ENCODE measurements at places on chromosomes 2 and 18.
A peak's percentile ranks its signal among the peaks of the same experiment; 100 is the strongest.

DNA sequence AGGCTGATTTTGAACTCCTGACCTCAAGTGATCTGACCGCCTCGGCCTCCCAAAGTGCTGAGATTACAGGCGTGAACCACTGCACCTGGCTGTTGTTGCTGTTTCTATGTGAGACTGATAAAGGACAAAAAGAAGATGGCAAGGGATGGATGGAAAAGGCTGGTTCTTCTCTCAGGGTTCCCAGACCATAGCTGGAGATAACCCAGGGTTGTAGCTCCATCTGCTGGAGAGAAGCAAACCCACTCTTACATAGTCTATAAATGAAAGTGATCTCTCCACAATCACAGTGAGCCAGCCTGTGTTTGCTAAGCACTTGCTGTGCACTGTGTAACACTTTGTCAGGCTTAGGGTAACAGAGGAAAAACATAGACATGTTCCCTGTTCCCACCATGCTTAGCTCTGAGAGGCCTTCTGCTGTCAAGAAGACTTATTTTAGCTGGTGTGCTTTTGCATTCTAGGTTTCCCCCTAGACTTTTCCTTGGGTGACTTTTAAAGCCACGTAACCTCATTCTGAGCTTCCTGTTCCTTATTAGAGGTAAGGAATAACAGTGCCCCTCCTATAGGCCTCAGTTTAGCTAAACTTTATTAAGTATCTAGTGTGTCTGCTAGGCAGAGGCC is 49.7 kb downstream of the LIMS1 start:
- DNase-seq, result peak; percentile 69

- no peak for DNase-seq
Observed at GRCh38 chr2:689237-689636, 12.0 kb upstream of the TMEM18 start.

GRCh38 chr18:12028040-12028628 is 46.8 kb downstream of the IMPA2 start:
- DNase-seq, result no peak

- no peak for DNase-seq
Observed at GRCh38 chr2:28547223-28547860, 51.5 kb downstream of the PLB1 start.

GRCh38 chr2:76332871-76333270 is 622.2 kb upstream of the GCFC2 start:
- no peak for DNase-seq

DNA sequence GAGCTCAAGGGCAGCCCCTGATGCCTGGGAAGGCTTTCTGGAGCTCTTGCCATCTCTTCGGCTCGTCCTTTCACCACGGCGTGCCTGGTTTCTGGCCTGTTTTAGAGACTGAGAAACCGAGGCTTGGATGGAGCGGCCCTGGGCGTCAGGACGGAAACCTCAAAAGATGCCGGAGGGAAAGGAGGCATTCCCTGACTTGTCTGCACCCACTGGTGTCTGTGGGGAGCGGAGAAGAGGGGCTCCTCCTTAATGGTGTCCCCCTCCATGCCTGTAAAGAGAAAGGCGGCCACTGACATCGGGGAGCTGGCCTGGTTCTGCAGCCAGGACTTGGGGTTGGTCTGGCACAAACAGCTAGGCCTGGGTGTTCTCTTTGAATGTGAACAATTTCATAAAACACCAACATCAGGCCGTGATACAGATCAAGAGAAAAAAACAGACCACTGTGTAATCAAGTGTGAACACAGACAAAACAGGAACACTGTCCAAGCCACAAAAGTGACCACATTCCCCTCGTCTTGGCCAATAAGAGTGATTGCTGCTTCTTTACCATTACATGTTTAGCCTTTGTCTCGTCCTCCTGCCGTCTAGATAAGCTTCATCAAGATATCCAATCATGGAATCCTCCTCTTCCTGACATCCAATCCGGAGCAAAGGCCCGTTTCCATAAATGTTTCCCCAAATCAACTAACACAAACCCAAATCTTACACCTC is 633 bp upstream of the ILKAP start:
- no peak for DNase-seq

DNA sequence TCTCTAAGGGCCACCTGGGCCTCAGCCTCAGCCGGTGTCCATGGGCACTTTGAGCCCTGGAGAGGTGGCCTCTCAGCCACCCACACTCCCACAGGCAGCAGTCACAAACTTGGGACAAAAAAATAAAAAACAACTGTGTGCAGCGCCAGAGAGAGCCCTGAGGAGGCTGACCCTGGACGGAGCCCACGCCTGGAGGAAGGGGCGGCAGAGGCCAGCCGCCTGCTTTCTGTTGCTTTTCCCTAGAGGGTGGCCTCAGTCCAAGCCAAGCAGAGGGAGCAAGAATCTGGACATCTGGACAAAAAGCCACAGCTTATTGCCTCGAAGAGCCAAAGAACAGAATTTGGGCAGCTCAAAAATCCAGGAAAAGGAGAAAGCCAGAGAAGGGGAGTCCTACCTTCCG is 43.3 kb upstream of the LDLRAD4 start:
- no peak for DNase-seq

DNA sequence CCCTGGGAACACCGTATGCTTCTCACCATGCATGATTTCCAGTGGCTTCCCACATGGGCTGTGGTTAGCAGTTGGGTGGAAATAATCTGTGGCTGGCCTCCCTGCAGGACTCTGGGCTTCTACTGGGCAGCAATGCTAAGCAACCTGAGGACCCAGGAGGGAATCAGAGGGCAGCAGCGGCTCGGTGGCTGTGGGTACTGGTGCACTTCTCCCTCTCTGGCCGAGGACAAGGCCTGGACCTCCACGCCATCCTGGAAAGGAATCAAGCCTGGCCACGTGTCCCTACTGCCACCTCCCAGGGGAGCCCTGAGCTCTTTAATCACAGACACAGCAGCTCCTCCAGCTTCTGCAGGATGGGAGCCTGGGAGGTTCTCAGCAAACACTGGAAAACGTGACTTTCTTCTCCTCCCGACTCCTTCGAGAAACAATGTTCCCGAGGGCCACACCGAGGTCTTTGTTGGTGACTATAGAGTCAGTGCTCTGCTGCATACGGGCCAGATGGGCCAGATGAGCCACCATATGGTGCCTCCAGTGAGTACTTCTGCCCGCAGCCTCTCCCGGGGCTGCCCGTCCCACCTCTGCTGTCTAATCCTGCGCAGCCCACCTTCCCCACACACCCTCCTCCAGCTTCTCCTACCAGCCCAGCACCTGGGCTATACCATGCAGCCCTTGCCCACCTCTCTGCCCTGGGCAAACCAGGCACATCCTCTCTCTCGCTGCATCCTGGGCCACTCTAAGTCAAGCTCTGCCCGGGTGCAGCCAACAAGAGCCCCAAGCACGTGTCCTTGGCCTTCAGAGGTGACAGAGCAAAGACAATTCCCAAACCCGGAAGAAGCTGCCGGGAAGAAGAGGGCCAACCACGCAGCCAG is 42.8 kb upstream of the OTOS start:
- DNase-seq, result no peak

DNA sequence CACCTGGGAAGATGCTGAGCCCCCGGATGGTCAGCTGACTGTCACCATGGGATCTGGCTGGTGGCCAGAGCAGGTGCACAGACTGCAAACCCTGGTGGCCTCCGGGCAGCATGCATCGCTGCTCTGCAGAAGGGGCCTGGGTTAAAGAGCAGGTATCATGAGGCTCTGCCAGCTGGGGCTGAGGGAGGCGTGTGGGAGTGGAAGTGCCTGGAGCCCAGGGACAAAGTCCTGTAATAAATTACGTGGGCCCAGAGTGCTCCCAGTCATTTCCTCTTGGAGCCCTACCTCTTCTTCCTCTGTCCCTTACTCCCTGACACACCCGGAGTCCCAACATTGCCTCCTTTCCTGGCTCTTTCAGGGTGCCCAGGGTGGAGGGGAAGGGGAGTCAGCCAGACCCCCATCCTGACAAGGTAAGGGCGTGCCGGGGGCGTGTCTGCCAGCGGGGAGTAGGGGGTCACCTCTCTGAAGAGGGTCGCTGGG is at the start of gene MYO7B:
Gene MYO7B, plus strand, starts transcription at position 262 of the 480 bp plus-strand sequence. CDS start 24,040 bp downstream, outside the sequence.
- DNase-seq, result no peak

DNA sequence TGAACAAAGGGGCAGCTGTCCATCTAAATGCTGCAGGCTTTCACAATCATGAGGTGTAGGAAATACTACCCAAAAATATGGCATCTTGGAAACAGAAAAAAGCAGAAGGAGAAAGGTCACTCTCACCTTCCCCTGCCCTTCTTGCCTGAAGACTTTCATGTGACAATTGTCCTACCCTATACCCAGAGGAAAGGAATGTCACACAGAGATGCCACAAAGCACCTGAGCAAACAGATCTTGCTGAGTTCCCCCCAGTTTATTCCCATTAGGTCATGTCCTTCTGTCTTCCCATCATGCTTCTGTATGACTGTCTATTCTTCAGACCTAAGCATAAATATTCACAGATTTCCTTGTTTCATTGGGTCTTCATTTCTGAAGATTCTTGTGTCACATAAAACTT is 116.6 kb upstream of the MSH6 start:
- DNase-seq, result no peak

DNA sequence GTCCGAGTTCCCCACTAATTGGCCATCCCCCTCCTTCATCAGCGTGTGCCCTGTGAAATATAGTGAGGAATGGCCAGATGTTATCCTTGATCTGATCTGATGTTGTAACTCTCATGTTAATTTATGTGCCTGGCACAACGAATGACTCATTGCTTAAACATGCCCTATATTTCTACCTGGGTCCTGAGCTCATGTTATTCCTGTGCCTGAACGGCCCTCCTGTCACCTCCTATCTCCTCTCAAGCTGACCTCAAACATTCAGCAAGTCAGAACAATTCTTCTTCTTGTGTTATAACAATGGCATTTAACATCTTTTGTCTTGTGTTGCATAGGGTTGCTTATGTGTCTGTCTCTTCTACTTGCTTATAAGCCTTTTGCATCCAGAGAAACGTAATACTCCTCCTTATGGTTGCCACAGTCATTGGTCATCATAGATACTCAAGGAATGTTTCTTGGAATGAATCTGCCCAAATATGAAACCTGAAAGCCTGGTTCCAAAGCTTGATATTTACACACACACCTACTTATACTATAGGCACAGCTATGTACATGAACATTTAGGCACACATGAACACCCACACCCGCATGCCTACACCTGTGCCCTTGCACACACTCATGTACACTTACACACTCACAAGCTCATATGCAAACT is 80.2 kb upstream of the PHLPP1 start:
- peak; percentile 89 for DNase-seq

DNA sequence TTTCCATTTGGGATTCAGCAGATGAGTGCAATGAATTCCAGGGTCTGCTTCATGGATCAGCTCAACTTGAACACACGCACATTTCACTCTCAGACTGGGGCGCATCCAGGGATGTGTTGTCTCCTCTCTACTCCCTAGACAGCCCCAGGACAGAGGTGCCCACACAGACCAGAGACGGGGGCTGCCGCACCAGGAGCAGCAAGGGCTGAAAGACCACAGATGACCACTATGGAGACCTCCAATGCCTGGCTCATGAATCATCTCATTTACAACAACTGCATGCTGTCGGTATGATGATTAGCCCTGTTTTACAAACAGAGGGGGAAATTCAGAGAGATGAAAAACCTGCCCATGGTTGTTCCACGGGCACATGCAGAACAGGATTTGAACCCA is 63.1 kb downstream of the CYP26B1 start:
- DNase-seq, result no peak

DNA sequence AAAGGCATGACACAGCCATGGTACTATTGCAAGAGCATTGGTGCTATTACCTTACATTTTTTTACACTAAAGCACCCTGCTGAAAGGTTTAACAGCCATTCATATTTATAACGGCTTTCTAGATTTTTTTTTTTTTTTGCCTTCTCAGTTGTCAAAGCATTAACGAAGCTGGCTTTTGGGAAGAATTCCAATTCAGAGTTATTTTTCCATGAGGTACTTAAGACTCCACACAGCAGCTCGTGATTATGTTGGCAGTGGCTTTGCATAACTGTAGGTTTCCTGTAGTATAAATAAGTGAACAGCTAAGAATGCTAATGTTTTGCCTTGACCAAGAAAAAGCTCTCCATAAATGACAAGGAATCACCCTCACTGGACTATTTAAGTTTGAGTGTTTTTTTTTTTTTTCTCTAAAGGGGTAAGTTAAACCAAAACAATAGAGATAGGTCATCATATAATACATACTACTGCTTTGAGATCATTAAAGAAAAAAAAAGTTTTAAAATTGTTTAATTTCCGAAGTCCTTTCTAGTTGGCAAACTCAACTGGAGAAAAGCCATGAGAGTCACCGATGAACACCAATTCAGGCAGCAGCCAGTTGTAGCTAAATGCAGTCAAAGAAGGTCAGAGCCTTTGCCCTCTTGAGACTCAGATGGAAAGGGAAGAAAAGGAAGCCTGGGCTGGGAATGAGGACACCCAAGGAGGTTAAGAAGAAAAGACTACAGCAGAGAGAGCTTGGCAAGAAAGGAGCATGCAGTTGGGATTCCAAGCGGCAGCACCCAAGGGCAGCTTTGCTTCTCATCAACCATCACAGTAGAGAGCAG is 187.4 kb upstream of the NCKAP5 start:
- no peak for DNase-seq

- peak; percentile 29 for DNase-seq
Observed at GRCh38 chr2:220509096-220509757, 881.8 kb downstream of the SLC4A3 start.

GRCh38 chr2:72665448-72665847 is 160.4 kb downstream of the EXOC6B start:
- no peak for DNase-seq

DNA sequence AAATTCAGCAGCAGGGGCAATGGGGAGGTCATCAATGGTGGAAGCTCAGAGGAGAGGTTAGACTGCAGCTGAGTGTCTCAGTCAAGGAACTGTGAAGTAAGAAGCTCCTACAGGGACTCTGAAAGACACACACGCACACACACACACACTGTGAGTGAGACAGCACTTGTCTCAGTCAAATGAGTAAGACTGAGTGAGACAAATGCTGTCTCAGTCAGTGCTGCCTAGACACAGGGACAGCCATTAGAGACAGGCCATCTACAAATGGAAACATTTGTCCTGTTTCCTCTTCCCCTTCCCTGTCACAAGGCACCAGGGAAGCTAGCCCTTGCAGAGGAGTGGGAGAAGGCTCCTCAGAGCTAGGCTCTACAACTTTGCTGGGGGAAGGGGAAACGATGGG is 577.4 kb upstream of the GCFC2 start:
- peak; percentile 1 for DNase-seq

- DNase-seq, result no peak
Observed at GRCh38 chr2:231614559-231615057, 21.9 kb downstream of the TEX44 start.

- DNase-seq, result no peak
Observed at GRCh38 chr18:25647404-25647803, 295.4 kb upstream of the ZNF521 start.

DNA sequence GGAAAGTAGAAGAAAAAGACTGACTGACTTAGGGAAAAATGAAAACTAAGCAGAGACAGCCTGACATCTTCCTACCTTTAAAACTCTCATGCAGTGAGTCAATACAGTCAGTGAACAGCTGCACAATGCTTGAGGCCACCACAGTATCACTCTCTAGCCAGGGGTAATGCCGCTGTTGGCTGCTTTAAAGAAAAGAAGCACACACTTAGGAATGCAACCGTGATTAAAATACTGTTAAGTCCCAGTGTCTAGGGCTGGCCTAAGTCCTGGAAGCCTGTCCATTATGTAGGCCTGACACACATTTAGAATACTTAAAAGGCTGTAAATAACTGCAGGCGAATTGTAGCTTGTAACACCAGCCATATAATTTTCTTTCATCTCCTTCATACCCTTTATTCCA is 50.7 kb downstream of the SIGLEC15 start:
- no peak for DNase-seq

- no peak for DNase-seq
Observed at GRCh38 chr2:201962774-201963562, 70.7 kb upstream of the FZD7 start.

GRCh38 chr2:150885236-150885635 is 376.4 kb downstream of the RBM43 start:
- peak; percentile 15 for DNase-seq

GRCh38 chr2:88144914-88145497 is 17.1 kb upstream of the FABP1 start:
- DNase-seq, result no peak

All from bronchial epithelial cell (primary cell).